MV-4-11 (cell line): ENCODE measurements at places on chromosomes 7 and 10.

DNA sequence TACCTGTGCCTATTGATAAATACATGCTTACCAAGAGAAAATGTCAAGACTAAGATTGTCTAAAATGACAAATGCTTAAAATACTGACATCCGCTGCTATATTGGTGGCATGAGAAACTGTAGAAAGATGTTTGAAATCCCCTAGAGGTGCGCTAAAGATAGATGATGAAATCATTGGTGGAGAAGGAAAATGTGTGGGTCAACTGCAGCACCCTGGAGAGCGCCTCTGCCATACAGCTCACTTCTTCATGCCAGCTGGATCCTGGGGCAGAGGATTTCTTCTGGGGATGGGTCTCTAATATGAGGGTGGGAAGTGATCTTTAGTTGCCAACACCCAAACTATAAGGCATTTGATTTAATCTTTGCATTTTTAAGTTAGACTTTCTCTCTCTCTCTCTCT is 680.4 kb upstream of the POM121L12 start:
- DNase-seq, result no peak

DNA sequence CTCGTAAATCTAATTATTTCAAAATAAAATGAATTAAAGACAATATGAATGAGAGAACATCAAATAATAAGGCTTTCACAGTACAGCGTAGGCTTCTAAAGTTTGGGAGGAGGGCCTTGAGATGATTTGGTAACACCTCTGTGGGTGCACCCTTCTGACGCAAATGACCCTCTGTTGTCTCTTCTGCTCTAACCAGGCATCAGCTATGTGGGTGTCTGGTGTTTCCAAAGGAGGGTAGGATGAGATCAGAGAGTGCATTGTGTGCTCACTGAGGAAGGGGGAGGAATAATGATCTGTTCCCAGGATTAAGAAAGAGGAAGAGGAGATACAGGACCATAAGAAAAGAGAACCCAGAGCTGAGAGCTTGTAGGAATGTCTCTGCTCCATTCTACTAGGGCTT is 420.4 kb downstream of the SDK1 start:
- DNase-seq, result peak; percentile 9

GRCh38 chr7:132991615-132992587 is 90.0 kb downstream of the CHCHD3 start:
- no peak for DNase-seq

DNA sequence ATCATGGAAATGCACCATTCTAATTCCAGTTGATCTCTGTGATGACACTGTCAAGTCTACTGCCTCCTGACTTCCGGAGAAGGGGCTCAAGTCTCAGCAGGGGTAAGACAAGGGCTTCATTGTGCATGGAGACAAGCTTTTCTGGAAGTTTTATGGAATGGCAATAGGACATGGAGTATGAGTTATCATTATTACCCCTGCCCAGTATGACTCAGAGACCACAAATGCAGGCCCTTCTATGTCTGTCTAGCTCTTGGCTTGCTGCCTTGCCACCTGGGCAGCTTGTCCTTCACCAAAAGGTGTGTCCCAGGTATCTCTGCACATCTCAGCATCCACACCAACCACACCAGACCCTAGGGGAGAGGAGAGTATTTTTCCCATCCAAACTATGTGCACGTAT is 34.9 kb upstream of the KIAA1217 start:
- no peak for DNase-seq

DNA sequence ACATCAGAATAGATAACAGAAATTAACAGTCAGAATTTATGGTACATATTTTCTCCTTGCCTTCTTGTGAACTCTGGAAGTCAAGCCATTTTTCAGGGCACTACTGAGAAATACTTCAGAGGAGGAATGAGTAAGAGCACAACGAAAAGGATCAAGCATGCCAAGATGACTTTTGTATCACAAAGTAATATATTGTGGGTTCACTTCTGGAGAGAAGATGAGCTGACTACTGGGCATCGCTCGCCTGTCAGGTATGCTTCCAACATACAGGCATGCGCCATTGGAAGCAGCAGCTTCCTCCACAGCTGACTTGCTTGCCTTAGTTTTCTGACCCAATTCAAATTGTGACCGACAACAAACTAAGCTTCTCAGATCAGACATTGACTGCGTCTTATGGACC is 137.3 kb downstream of the VTI1A start:
- no peak for DNase-seq

DNA sequence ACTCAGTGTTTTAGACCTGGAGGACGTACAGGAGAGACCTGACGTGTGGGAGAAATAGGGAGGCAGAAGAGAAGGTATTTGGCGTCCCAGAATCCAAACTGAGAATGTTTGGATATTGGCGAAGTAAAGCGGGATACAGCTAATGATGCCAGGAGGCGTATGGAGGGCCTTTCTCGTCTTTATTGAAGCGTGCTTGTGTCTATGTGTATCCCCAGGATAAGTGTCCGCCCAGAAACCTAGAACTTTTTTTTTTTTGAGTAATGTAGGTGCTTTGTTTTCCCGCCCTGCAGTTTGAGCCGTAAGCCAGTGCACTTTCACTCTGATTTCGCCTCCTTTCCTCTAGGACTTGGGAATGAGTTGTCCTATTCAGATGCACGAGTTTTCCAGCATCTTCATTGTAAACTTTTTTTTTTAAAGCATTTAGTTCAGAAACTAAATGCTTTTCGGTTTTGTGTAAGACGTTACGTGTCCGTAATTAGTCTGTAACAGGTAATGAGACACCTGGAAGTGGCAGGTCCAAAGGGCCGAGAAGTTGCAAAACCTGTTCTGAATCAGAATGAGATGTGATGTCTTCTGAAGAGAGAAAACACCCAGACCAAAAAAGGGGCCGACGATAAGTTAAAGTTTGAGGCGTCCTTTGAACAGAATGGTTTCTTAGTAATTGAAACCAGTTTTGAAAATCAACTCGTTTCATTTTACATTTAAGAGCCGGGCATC is 746 bp downstream of the ARL5B start:
- no peak for DNase-seq

DNA sequence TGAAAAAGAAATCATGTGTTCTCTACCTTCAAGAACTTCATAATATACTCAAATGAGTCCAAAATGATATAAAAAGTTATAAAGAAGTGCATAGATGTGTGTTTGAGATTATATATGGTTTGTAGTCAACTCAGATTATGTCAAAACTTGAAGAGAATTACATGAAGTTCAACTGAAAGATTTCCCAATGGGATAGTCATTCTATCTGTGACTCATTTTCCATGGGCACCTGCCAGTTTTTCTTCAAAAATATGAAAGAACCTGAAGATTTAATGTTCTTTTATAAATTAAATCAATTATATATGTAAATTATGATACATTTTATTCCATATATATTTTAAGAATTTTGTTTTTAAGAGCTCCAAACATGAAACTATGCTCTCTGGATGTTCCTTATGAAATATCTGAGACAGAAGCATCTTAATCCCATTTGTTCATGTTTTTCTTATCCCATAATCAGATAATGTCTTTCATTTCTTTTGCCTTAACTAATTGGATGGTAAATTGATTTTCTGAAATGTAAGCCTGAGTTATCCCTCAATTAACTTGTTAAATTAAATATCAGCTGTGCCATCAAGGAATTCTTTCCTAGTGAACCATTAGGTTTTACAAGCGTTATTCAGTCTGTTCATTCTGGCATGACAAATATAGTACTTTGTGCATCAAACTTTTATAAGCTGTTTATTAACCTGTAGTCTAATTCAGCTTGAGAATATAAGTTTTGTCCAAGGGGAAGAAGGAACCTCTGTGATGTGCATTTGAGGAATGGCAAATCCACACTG is 387.1 kb downstream of the IPMK start:
- DNase-seq, result no peak
